ENCODE measurements at places on chromosomes 13 and 19. TPM values are rescaled to one million over a fixed set of nuclear protein-coding genes. Genes with fewer than 3 reads are reported as not detected.

Gene GAS6
- 10.8 TPM for total RNA-seq

Gene IZUMO2
- total RNA-seq, result not detected

Gene CYP2S1
- total RNA-seq, result 0.62 TPM

Gene CPT1C
- 10.4 TPM for total RNA-seq

Gene BSPH1
- not detected for total RNA-seq

Gene TTYH1
- not detected for total RNA-seq

Gene MYO16
- under 0.01 TPM for total RNA-seq

Gene GJB2
- 0.06 TPM for total RNA-seq

Gene ZNF700
- total RNA-seq, result 7.9 TPM

Gene DENND1C
- not detected for total RNA-seq

Gene TSHZ3
- 4.2 TPM for total RNA-seq

Gene COL4A2
- 358 TPM for total RNA-seq

Gene VN1R2
- total RNA-seq, result not detected

Gene MADCAM1
- total RNA-seq, result not detected

Gene C19orf81
- 0.62 TPM for total RNA-seq

Gene SMIM44
- total RNA-seq, result not detected

Gene F10
- total RNA-seq, result 5.8 TPM

Gene DIS3
- 41.9 TPM for total RNA-seq

Gene MISP3
- 0.26 TPM for total RNA-seq

Gene CNOT3
- total RNA-seq, result 15.3 TPM

Gene KXD1
- 70.0 TPM for total RNA-seq

Gene ZNF471
- 4.4 TPM for total RNA-seq

Gene RFX1
- 3.0 TPM for total RNA-seq

Gene B3GNT8
- 0.26 TPM for total RNA-seq

Gene ZBTB32
- not detected for total RNA-seq

Gene GRK1
- not detected for total RNA-seq

Gene HSPBP1
- total RNA-seq, result 17.0 TPM

Gene UNC13A
- total RNA-seq, result 10.2 TPM

Gene PRRG2
- total RNA-seq, result 0.92 TPM
